ACHN (cell line): ENCODE measurements at places on chromosomes 12 and 14.

DNA sequence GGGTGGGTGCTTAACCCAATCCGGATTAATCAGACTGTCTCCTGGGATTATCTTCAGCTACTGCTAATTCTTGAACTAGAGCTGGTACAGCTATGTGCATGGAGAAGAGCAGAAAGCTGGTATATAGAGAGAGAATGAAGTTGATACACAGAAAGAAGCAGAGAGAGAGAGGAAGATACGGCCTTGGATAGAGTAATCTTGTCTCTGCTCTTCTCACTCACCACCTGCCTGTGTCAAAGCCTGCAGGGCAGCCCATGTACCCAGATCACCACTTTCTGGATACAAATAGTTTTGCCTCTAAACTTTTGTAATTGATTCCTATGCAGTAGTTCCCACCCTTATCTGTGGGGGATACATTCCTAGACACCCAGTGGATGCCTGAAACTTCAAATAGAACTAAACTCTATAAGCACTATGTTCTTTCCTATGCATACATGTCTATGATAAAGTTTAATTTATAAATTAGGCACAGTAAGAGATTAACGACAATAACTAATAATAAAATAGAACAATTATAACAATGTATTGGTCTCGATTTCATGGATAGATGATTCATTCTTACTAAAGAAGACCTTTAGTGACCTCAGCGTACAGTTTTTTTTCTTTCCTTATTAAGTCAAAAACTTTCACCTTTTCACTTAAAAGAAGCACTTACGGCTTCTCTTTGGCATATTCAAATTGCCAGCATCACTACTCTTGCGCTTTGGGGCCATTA, 45.5 kb downstream of the YEATS4 start:
- peak; percentile 24 for DNase-seq

DNA sequence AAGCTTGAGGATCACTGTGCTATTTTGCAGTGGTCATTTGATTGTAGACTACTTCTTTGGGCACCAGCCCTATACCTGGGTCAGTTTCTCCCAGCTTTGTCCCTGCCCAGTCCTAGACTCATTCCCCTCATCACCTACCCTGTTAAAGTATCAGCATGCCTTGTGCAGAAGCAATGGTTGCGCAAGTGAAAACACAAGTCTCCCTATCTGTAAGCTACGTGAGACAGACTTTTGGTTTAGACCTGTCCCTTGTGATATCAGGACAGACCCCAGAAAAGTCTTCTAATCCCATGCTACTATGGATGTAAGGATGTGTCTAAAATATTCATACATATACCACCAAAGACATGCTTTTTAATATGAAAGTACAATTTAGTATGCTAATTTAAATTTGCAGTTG, 88.8 kb upstream of the ATP2B1 start:
- DNase-seq = no peak

GRCh38 chr12:60094436-60094835, 498.6 kb downstream of the SLC16A7 start:
- no peak for DNase-seq

GRCh38 chr12:3897371-3897971, 24.3 kb upstream of the PARP11 start:
- no peak for DNase-seq

DNA sequence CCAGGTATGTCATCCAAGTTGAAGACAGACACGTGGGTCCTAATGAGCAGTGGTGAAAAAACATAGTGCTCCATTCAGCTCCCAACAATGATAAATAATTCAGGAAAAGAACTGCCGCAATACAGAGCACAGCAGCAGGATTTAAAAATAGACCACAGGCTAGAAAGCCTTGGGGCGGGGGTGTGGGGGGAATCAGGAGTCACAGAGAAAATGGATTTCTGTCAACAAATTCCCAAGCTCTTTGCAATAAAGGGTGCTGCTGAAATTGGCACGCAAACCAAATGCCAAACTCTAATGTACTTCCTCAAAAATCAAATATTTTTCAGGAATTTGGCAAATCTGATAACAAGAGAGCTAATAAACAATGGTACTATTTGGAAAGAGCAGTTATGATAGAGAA, 58.6 kb downstream of the R3HDM2 start:
- no peak for DNase-seq

GRCh38 chr12:48631071-48631470, 51.0 kb downstream of the KANSL2 start:
- DNase-seq = no peak

DNA sequence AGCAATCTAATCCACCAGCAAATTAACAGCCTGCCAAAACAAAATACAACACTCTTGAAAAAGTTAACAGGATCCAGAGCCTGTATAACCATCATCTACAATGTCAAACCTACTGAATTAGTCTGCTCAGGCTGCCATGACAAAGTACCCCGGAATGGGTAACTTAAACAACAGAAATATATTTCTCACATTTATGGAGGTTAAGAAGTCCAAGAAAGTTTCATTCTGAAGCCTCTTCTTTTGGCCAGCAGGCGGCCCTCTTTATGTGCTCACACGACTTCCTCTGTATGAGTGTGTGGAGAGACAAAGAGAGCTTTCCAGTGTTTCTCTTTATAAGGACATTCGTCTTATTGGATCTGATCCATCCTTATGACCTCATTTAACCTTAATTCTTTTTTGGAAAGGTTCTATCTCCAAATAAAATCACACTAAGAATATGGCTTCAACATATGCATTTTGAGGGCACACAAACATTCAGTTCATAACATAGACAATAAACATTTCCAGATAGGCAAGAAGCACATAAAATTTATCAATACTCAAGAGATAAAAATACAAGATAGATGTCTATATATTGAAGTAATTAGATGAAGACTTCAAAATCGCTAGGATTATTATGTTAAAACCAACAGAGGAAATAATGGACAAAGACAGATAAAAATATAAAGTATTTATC, 5.9 kb upstream of the RERG start:
- peak; percentile 75 for DNase-seq

DNA sequence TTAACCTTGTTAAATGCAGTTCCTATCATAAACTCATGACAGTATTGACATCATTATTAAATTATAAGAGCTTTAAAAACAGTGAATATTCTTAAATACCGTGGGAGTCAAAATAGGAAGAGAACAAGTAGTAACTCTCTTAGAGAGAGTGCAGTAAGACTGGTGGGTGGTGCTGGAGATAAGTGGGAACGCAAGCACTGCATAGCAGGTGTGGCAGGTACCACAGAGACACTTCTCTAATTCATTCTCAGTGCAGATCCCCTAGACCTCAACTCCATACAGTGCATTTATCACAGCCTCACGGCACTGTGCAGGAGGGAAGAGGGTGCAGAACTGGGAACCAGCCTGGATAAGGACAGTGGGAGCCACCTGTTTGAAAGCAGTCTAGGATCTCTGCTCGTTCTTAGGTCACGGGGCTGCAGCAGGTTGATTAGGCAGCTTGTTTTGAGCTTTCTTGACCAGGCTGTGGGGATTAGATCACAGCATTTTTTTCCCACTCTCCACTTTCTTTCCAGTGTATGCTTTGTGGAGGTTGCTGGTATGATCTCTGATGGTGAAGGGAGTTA, 165.6 kb downstream of the PRKCH start:
- DNase-seq = no peak

DNA sequence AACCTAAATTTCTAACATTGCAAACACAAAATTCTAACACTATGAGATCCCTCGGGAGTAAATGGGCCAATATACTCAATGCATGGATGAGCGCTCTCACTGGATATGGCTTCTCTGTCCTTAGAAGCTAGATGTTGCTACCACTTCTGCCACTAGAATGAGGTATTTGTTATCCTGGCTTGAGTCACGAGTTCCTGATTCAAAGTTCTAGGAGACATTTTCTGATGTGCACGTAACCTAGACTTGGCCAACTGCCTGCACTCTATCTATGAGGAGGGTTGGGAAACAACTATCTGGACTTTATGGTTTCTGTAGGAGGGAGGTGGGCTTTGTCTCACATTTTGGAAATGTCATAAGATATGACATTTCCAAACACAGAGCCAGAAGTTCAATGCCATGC, 37.6 kb downstream of the FERMT2 start:
- DNase-seq = no peak

DNA sequence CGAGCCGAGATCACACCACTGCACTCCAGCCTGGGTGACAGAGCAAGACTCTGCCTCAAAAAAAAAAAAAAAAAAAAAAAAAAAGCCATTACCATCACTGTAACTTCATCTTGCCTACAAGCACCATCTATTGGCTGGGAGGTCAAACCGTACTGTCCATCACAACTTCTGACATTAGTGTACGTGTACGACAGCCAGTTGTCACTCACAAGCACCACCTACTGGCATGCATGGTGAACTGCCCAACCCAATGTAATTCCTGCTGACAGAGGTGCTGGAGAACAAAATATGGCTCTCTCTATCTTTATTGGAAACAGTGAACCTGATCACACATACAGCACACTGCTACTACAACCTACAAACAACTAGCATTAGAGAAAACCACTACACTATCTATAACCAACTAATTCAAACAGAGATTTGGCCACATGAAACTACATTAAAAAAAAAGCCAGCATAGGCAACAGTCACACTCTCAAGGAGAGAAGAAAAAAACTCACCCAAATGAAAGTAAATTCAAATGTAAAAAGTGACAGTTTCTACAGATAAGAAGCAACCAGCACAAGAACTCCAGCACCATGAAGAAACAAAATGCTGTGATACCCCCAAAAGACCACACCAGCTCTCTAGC, 82.3 kb downstream of the PUS7L start:
- peak; percentile 66 for DNase-seq

DNA sequence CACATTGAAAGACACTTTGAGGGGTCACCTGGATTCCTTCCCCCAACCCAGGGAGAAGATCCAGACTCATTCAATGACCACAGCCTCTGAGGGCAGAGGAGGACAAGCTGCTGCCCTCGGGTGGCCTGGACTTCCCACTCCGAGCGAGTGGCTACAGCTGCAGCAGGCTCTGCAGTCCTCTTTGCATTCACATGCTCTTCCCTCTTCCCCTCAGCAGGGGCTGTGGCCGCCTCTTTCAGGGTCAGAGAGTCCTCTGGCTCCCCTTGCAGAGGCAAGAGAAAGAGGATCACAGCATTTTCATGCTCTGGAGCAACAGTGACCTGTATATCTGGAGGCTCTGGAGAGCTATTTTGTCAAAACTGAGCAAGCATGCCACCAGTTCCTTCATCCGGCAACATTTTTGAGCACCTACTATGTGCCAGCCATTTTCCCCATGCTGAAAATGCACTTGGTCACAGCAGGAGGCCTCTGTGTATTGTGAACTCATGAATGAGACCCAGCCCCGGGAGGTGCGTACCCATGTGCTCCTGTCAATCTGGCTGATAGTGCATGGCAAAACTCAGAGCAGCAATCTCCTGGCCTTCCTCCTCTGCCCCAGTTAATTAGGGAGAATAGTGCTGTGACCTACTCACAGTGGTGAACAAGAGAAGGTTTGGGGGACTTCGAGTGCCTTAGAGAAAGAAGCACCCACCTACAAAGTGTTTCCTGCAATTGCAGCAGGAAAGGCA, 42.9 kb upstream of the KCNA5 start:
- DNase-seq = no peak

DNA sequence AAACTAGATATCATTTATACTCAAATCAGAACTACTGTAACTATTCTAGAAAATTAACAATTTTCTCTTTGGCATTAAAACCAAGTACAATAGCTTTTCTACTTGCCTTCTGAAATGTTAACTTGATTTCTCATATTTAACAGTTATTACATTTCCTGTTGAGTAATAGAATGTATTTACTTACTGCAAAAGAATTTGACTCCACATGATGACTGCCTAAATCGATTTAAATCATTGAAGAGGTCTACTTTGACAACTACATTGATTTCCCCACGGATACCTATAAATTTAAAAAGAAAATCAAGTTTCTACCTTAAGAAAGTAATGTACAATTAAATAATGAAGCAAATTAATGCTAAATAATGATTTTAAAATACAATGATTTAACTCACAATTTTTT, 18.9 kb downstream of the C2CD5 start:
- DNase-seq = no peak

GRCh38 chr14:67999705-68000384, 180.3 kb downstream of the RAD51B start:
- DNase-seq = peak; percentile 95

- no peak for DNase-seq
Observed at GRCh38 chr12:3795066-3795465, 42.2 kb upstream of the CRACR2A start.

DNA sequence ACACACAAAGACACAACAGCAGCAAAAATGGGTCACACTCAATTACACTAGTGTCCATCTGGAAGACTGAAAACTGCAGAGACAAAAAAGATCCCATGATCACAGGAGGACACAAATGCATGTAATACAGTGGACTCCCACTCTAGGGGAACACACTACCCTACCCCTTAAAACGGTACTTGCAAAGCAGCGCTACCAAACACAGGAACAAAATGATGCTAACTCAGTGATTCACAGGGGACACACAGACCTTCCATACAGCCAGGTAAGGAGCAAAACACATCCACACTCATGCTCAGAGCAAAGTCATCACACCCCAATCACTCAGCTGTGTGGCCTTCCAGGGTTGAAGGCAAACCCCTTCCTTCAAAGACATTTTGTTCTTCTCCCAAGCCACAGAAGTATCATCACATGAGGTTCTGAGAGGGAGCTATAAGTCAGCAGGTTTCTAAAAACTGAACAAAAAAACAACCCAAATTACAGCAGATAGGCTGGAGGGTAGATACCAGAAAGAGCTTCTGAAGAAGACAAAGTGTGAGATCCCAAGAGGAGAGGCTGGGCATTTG, 14.8 kb downstream of the SMUG1 start:
- no peak for DNase-seq

- DNase-seq = no peak
Observed at GRCh38 chr12:64237382-64237781, 15.3 kb upstream of the KICS2 start.

DNA sequence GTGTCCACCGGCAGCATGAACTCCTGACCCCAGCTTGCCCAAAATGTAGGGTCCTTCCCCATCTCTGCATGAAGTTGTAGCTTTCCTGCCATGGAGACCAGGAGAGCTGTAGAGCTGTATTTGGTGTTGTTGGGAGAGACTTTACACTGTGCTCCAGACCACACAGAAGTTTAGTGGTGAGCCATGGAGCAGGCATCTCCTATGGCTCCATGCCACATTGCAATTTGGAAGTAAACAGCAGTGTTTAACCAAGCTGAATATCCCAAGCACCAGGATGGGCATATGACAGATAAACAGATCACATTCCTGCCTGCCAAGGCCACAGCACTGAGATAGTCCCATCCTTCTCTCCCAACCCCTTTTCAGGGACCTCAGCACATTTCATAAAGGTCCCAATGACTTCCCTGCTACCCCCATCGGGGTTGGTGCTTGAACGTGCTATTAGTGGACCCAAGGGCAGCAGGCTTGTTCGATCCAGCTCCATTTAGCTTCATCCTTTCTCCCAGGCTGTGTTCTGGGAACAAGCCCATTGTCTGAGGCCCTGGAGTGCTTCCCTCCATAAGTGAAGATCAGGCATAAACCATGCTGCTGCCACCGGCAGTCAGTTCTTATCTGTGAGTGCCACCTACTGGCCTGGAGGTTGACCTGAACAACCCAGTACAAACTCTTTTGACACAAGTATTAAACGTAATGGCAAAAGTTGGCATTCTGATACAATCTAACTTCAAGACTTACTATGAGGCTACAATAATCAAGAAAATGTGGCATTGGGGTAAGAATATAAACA, 172.3 kb upstream of the ATXN7L3B start:
- peak; percentile 74 for DNase-seq
